ENCODE measurements at places on chromosomes 7 and 10.
A peak's percentile ranks its signal among the peaks of the same experiment; 100 is the strongest.

- no peak for DNase-seq
Observed at GRCh38 chr10:95394161-95394880, 103.5 kb upstream of the PDLIM1 start.

- no peak for DNase-seq
Observed at GRCh38 chr10:19046679-19047078, 1.9 kb upstream of the MALRD1 start.

- no peak for DNase-seq
Observed at GRCh38 chr7:103710247-103710646, 264.2 kb upstream of the SLC26A5 start.

DNA sequence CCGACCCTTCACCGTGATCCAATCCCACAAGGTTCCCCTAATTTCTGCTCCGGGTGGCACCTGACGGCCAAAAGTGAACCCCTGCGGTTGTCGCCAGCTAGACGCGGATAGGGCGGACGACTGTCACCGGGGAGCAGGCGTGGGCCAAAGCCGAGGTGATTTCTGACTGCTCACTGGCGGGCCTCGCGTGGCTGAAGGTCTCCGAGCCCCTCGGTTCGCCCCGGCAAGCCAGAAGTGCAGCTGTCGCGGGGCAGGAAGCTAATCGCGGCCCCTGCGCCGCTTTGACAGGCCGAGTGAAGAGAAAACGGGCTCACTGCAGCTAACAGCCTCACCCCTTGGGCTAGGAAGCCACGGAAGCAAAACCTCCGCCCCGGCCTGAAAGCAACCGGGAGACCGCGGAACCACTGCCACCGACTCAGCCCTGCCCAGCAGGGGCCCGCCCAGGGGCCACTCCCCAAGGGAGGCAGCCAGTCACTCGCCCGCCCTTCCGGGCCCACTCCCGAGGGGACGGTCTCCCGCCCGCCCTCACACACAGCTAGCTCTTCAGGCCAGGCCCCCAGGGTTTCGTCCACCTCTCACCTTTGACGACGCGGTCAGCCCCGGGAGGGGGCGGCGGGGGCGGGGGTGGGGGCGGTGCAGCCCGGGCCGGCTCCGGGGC, 469 bp downstream of the PPP3CB start:
- peak; percentile 60 for DNase-seq

DNA sequence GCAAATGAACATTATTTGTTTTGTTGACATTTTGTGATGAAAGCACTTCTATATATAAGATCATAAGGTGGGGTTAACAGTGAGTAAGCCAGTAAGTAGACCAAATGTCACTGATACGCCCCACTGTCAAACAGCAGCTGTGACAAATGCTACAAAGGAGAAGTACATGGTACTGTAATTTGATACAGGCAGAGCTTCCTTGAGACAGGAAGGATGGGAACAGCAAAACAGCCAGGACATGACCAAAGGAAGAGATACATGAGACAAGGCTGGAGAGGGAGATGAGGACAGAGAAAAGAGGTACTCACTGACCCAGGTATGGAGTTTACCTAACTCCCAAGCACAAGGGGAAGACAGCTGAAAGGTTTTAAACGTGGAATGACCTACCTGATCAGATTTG, 127.0 kb downstream of the SRPK2 start:
- DNase-seq, result no peak
